NCI-H524 treated with DMSO at 0.1 percent for 48 hours (cell line): ENCODE measurements at places on chromosomes 16 and 17.

GRCh38 chr17:29042679-29043538 is at the start of gene PIPOX:
PIPOX (plus strand) TSS chr17:29043141; CDS start chr17:29043226, 85 bp downstream.
- peak; percentile 90 for DNase-seq

DNA sequence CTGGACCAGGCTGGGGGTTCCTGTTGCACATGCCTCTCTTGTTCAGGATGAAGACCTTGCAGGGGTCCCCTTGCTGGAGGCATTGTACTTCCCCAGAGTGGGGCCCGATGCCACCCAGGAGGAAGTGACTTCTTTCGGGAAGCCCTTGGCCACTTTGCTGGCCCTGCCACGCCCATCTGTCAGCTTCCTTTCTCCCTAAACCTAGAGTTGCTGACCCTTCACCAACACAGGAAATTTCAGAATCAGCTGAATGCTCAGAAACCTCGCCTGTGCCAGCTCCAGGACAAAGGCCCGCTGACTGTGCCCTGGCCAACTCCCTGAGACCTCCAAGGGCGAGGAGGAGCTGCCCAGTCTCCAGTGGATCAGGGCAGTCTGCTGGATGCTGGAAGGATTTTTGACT is 26.7 kb downstream of the WNT9B start:
- DNase-seq: no peak

GRCh38 chr16:3182608-3183444 is 5.2 kb upstream of the OR1F1 start:
- peak; percentile 10 for DNase-seq

DNA sequence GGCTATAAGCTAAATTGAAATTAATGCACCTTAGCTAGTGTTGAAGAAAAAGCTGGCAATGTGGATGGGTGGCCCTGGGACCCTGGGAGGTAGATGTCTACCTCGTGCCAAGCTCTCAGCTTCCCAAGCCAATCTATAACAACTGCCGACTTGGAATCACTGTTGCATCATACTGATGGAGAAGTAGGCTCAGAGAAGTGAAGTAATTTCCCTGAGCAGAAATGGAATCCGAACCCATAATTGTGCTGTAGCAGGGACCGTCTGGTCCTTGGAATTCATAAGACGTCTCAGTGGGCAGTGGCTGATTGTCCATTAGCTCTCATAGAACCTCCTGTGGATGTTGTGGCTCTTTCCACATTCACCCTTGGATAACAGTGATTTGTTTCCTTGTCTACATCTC is 196.6 kb downstream of the RAB11FIP4 start:
- no peak for DNase-seq

GRCh38 chr16:67790071-67790470 is 16.3 kb downstream of the RANBP10 start:
- DNase-seq: no peak

- peak; percentile 47 for DNase-seq
These were observed 28.7 kb downstream of the GSE1 start for GRCh38 chr16:85641776-85642176.

- no peak for DNase-seq
These were observed 13.0 kb downstream of the GPR142 start for GRCh38 chr17:74380086-74380958.

GRCh38 chr17:36198831-36199465 is 2.4 kb upstream of the CCL3L1 start:
- DNase-seq: no peak

GRCh38 chr17:45129426-45129939 is 2.8 kb downstream of the PLCD3 start:
- peak; percentile 42 for DNase-seq

- no peak for DNase-seq
These were observed 28.4 kb upstream of the RBFOX1 start for GRCh38 chr16:7304279-7304678.

DNA sequence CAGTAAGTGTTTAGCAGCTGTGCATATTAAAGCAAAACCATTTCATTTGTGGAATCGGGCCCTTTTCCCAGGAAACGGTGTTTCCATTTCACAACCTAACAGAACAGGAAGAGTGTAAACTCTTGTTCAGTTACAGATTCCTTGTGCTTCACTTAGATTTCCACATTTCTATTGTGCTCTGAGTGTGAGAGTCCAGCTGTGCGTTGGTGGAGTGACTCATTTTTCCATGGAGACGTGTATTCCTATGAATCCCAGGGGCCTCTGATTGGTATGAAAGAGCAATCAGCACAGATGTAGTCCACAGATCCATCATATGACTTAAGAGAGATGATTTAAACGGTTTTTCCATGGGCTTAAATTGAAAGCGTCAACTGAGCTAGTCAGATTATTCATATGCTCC is 13.3 kb upstream of the CAVIN1 start:
- DNase-seq: peak; percentile 77

- DNase-seq: peak; percentile 34
These were observed 112.4 kb downstream of the SPECC1 start for GRCh38 chr17:20121359-20122253.

DNA sequence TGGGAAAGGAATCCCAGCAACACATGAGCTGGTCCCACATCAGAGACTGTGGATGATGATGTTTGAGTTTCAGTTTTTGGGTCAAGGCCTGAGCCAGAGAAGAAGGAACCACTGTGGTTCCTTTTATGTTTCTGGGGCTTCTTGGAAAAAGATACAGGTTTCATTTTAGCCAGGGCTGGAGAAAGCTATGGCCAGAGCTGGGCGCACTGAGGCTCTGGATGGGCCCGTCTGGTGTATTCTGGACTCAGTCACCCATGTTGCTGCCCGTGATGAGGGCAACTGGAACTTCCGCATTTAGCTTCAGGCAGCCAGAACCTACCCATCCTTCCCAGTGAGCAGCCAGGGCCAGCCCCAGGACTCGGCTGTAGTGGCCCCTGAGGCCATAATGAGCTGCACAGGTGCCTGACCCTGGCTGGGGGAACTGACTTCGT is 15.0 kb upstream of the PITPNA start:
- DNase-seq: no peak

GRCh38 chr17:3524024-3524423 is 33.6 kb downstream of the TRPV3 start:
- DNase-seq: no peak

- peak; percentile 97 for DNase-seq
These were observed 699 bp upstream of the PVALEF start for GRCh38 chr17:81164371-81165245.

- DNase-seq: no peak
These were observed 71.0 kb downstream of the CDYL2 start for GRCh38 chr16:80733407-80733806.

GRCh38 chr17:79890706-79891105 is 51.5 kb upstream of the CBX4 start:
- no peak for DNase-seq

DNA sequence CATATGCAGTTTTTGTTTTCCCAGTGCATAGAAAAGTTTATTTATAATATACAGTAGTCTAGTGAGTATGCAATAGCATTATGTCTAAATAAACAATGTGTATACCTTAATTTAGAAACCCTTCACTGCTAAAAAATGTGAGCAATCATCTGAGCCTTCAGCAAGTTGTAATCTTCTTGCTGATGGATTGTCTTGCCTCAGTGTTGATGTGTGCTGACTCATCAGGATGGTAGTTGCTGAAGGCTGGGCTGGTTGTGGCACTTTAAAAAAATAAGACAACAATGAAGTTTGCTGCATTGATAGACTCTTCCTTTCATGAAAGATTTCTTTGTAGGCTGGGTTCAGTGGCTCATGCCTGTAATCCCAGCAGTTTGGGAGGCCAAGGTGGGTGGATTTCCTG is 13.9 kb upstream of the CAPNS2 start:
- no peak for DNase-seq

- no peak for DNase-seq
These were observed 747.1 kb downstream of the KCNJ2 start for GRCh38 chr17:70916469-70916868.

DNA sequence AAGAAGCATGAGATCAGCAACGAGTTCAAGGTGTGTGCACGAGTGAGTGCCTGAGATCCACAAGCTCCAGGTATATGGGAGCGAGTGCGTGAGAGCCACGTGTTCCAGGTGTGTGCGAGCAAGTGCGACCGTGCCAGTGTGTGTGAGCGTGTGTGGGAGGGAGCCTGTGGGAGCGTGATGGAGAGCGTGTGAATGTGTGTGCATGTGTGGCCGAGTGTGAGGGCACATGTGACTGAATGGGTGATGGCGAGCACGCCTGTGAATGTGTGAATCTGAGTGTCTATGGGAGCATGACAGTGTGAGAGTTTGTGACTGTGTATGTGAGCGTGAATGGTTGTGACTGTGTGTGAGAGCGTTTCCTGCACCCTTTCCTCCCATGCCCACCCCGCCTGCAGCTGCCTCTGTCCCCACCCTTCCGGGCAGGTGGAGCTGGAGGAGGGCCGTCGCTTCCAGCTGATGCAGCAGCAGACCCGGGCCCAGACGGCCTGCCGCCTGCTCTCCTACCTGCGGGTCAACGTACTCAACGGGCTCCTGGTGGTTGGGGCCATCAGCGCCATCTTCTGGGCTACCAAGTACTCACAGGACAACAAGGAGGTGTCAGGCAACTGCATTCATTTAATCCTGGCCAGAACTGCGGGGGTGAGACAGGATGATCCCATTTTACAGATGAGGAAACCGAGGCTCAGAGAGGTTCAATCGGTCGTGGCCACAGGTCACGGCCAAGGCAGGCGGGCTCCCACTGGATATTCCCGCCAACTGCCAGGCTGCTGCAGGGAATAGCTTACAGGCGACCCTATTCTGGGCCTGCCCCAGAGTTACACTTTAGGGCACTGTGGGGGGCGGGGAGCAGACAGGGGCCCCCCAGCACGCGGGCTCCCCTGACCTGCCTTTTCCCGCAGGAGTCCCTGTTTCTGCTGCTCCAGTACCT is 3.7 kb downstream of the TMC8 start:
- no peak for DNase-seq

DNA sequence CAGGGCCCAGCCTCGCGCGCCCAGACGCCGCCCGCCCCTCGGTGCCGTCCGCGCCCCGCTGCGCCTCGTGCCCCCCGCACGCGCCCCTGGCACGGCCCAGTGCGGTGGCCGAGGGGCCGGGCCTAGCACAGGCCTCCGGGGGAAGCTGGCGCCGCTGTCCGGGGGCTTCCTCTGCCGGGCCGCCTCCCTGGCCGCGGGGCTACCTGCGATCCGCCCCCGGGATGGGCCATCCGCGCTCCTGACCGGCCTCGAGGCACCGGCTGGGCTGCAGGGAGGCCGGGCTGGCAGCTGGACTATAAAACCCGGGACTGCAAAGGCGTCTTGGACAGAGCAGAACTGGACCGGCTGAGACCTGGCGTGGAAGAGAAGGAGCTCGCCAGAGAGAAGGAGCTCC is 783 bp downstream of the BHLHA9 start:
- no peak for DNase-seq

DNA sequence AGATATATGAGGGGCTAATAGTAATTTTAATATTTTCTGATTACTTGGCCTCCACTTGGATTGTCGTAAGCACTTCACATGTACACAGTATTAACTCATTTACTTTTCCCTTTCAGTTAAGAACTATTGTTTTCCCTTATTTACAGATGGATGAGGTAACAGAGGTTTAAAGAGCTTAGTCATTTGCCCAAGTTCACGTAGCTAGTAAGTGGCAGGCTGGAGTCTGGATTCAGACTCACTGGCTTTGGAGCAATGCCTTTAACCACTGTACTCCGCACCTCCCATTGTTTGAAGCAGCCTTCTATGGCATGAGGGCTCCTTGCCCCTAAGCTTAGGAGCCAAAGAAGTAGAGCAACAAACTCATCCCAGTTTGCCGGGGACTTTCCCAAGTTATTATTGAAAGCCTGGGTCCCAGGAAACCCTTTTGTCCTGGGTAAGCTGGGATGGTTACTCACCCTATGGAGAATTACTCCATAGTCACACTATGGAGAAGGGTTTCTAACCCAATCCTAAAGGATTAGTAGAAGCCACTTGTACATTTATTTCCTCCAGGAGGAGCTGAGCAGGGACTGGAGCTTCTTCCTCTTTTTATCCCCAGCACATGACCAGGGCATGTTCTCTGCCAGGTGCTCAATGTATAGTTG is 12.3 kb downstream of the FOXL1 start:
- DNase-seq: no peak
